A549 (cell line): ENCODE measurements at places on chromosomes 1 and 21. TPM values are rescaled to one million over a fixed set of nuclear protein-coding genes. Genes with fewer than 3 reads are reported as not detected.

DNA sequence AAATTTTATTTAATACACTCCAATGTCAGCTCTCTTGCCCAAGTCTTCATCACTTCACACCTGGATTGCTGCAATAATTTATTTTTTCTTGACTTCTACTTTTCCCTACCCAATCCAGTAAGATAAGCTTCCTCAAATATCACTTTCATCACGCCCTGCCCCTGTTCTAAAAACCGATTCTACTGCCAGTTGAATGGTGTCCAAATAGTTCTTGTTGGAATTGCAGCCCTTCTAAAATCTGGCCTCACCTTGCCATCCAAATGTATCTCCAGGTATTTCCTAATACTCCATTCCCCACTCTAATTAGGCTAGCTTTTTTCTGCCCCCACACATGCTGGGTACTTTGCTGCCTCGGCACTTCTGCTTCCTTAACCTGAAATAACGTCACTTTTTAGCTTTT, 152.5 kb downstream of the HMCN1 start:
- no peak for DNase-seq

DNA sequence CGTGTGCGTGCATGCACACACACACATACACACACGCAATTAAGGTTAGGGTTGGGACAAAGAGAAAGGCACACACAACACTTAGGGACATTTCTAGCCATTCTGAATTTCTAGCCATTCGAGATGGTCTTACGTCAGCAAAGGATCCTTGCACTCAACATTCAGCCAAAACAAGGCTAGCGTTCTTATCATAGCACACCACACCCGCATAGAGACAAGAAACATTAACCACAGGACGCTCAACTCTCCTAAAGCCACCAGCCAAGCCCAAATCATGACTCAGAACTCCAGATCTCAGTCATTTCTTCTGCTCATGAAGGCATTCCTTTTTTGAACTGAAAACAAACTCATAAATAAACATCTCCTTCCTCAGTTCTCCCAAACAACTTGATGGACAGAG, 106.8 kb downstream of the LMO4 start:
- no peak for DNase-seq

GRCh38 chr21:40660461-40660860, 186.5 kb downstream of the DSCAM start:
- no peak for DNase-seq

DNA sequence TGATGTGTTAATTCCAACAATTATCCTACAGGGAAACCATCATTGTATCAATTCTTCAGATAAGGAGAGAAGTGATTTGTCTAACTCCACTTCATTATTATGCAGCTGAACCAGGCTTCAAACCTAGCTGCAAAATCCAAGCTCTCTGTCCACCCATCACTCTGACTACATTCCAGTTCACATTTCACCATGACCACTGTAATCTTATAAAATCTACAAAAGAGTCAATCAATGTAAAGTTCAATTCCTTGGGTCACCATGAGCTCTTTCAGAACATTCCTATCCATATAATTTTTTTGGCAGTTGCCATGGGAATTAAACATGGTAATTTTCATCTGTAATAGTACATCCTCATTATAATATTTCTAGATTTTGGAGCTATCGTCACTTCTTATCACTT, 100.9 kb downstream of the PLPPR5 start:
- DNase-seq = no peak

DNA sequence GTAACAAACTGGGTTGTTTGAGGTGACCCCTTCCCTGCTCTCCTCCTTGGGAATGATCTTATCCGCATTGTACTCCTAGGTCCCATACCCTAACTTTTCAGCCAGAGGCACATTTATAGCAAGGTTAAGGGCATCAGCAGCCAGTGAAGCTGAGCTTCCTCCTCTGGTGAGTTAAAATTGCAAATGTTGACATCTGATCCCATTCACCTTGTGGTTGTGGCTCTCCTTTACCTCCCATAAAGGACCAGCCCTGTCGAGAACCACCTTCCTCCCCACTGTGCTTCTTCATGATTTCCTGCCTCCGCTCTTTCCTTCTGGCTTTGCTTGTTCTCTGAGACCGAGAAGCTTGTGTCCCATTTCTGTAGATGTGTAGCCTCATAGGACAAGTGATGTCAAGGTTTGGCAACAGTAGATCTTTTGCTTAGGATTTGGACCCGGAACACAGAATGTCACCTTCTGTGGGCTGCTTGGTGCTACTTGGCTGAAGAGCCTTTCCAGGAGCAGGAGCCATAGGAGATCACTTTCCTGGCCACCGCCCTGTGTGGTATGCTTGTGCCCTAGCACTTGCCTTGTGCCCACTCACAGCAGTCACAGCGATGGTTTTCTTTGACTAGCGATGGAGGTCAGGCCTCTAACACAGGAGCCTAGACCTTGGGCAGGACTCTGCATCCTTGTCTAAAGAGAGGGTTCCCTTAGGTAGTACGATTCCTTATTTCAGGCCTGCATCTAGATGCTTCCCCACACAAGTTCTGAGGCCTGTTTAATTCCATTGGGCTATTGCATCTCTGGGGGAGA, 18.8 kb downstream of the SZRD1 start:
- DNase-seq = no peak

GRCh38 chr1:183212870-183213269, 26.8 kb downstream of the LAMC2 start:
- no peak for DNase-seq

DNA sequence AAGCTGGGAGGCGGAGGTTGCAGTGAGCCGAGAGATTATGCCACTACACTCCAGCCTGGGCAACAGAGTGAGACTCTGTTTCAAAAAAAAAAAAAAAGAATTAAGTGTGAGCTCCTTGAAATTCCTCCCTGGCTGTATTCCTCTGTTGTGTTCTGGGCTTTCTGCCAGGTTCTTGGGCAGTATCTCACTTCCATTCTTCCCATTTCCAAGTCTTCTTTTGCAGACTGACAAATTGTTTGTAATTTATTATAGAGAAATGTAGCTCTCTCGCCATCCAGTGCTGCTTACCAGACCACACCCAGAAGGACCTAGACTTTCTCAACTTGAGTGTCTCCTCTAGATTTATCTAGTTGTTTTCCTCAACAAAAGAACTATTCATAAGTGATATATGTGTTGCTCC, 105.0 kb upstream of the ADGRL2 start:
- no peak for DNase-seq

- DNase-seq = no peak
Measured at GRCh38 chr1:91706140-91706957, 179.6 kb downstream of the TGFBR3 start.

DNA sequence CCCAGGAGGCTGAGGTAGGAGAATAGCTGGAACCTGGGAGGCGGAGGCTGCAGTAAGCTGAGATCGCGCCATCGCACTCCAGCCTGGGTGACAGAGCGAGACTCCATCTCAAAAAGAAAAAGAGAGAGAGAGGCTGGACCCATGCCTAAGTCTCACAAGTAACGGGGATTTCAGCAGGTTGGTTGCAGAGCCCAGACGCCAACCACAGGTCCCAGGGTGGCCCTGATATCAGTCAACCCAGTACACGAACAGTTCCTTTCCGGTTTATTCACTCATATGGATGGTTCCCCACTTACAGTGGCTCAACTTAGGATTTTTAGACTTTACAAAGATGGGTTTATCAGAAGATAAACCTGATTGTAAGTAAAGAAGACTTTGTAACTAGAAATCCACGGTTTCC, 40.9 kb downstream of the CLSTN1 start:
- DNase-seq = no peak

DNA sequence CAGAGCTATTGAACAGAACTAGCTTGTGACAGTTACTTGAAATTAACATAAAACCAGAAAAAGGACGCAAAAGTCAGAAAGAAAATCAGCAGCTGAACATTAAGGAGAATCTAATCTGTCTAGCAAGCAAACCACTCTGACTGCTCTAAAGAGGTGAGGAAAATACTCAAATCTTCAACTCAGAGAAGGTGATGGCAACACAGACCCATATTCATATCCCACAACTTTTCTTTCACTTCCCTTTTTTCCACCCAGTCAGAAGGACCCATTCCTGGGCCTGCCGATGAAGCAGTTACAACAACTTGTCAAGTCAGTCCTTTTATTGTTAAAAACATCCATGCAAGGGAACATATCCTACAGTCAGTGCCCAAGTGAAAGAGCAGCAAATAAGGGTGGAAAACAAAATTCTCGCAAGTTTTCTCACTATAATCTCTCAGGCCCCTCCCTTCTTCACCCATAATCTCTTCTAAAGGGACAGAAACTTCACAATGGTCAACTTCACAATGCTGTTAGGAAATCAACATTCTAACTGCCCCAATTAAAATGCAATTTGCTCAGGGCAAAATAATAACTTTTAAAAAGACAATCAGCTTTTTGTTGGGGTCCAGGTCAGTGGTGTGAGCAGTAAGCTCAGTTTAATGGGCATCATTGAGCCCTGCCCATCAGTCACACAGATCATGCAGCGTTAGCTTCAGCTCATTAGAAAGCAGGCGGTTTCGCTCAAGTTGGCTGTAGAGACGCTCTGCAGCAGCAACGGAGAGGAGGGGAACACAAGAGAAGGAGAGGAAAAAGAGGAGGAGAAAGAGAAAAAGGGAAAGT, 3.6 kb upstream of the NUP210L start:
- DNase-seq = no peak

DNA sequence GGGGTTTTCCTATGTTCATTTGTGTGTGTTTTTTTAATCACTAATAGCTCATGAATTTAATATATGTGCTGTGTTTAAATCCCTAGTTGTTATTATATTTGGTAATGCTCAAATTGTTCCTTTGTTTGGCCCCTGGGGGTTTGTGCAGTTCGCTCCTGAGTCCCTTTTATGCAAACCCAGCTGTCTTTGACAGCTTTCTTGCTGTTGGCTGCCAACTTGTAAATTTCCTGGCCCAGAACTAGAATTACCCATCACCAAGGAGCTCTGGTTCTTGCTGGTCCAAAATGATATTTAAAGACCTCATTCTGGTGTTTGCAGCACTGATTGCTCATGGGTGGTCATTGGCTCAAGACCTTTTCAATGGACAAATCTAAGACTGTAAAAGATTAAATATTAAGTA, 39.6 kb upstream of the PGBD5 start:
- no peak for DNase-seq

DNA sequence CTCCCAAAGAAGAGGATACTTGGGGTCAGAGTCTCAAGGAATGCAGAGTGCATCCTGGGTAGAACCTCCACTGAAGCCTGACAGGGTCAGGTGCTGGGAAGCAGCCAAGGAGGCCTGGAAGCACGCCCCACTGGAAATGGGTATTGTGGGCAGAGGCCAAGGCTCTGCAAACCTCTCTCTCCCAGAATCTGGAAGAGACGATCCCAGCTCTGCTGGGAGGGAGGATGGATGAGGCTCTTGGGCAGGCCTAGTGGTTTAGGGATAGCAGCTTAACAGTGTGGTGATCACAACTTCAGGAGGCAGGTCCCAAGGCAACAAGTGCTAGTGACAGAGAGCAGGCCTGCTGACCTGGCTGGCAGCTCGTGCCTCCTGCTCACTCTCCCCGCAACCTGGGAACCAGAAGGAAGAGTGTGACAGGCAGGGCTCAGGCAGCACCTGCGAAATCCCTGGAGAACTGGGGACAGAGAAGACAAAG, 641.0 kb downstream of the PLPP3 start:
- no peak for DNase-seq

- peak; percentile 88 for DNase-seq
Measured at GRCh38 chr1:151547119-151547899, 7.2 kb downstream of the TUFT1 start.

GRCh38 chr1:79667848-79668696, 661.5 kb upstream of the ADGRL4 start:
- DNase-seq = no peak

GRCh38 chr1:55413286-55413685, 198.1 kb upstream of the USP24 start:
- no peak for DNase-seq

DNA sequence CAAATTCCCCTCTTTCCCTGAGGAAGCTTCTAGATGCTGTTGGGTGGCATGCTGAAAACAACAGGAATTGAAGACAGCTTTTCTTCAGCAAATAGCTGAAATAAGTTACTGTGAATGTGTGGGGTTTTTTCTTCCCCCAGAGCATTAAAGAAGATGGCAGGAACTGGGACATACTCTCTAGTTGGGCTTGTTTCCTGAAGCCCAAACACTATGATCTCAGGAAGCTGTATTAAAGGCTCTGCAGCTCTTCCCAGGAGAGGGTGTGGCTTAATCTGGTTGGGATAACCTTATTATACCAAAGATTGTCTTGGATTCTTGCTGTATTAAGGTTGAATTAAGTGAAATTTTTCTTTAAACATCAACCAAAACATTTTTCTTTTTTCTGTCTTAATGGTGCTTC, 64.9 kb upstream of the LMO4 start:
- no peak for DNase-seq

GRCh38 chr21:38384675-38385426, 113.4 kb downstream of the ERG start:
- DNase-seq = no peak

GRCh38 chr1:50422675-50422945, 633 bp downstream of the DMRTA2 start:
- no peak for DNase-seq

DNA sequence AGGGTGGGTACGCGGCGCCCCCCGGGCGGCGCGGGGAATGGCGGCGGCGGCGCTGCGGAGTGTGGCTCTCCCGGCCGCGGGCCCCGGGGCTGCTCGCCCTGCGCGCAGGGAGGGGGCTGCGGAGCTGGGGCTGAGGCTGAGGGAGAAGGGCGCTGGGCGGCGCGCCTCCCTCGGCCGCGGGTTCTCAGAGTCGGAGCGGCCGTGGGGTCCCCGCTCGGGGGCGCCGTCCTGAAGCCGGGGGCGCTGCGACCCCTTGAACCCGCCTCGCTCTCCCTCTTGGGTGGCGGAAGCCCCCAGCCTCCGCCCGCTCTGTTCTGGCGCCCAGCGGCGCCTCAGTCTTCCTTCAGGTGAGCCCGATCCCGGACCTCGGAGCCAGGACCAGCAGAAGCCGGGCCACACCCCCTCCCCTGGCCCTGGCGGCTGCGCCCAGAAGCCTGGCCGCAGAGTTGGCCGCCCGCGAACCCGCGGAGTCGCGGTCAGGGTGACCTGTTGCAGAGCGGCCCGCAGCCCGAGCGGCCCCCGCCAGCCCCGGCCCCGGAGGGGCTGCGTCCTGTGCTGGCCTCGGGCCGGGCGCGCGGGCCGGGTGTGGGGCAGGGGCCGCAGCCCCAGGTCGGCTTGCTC, 532 bp downstream of the RALGPS2 start:
- peak; percentile 53 for DNase-seq

The KIF17 gene
- 0.75 to 1.1 TPM (median 1.0 TPM) in 3 replicates for polyA plus RNA-seq

The PACC1 gene
- 11.8 to 12.5 TPM (median 11.9 TPM) in 3 replicates for polyA plus RNA-seq

The ENAH gene
- polyA plus RNA-seq = 155 to 172 TPM (median 167 TPM) in 3 replicates

The LCE3E gene
- not detected in 3 replicates for polyA plus RNA-seq

The CD52 gene
- polyA plus RNA-seq = not detected in 3 replicates

The S100A7A gene
- not detected in 3 replicates for polyA plus RNA-seq

The SPRR2B gene
- not detected in 3 replicates for polyA plus RNA-seq

The ATAD3C gene
- polyA plus RNA-seq = not detected in 3 replicates

The THEM5 gene
- polyA plus RNA-seq = not detected in 3 replicates

The GJB3 gene
- 0.75 to 0.84 TPM (median 0.76 TPM) in 3 replicates for polyA plus RNA-seq

The OR10Z1 gene
- not detected in 3 replicates for polyA plus RNA-seq

The DIRAS3 gene
- polyA plus RNA-seq = 1.4 to 2.0 TPM (median 1.8 TPM) in 3 replicates

The DISC1 gene
- polyA plus RNA-seq = 0.31 to 0.50 TPM (median 0.39 TPM) in 3 replicates

The RAB7B gene
- polyA plus RNA-seq = 0.20 to 0.37 TPM (median 0.30 TPM) in 3 replicates
